ENCODE measurements at places on chromosomes 16 and 17.

DNA sequence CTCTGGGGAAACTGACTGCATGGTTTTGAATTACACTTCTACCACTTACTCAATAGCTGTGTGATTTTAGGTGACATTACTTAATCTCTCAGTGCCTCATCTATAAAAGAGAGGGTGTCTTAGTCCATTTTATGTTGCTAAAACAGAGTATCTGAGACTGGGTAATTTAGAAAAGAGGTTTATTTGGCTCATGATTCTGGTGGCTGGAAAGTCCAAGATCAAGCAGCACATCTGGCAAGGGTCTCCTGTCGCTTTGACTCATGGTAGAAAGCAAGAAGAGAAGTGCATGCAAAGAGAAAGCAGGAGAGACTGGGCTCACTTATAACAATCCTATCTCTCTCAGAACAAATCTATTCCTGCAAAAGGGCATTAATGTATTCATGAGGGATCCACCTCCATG, 132.4 kb upstream of the IRX5 start:
- no peak for DNase-seq

DNA sequence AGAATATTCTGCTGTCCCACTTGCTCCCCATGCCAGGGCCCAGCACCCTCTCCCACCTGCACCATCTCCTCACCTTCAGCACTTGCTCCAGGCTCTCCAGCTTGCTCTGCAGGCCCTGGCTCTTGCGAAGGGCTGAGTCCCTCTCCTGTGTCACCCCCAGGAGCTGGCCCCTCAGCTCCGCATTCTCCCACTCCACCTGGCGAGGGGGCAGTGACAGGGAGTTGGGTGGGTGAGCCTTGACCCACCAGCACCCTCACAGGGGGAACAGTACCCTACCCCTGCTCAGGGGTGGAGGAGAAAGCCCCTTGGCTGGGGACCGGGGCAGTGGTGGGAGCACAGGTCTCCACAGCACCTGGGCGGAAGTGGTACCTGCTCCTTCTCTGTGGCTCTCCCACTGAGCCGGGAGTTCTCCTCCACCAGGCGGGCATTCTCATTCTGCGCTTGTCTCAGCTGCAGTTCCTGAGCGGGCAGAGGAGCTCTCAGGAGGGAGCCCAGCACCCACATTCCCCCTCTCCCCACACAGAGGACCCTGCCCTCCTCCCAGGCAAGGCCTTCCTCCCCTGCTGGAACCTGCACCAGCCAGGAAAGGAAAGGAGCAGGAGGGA, 5.9 kb downstream of the TSPOAP1 start:
- DNase-seq: no peak

DNA sequence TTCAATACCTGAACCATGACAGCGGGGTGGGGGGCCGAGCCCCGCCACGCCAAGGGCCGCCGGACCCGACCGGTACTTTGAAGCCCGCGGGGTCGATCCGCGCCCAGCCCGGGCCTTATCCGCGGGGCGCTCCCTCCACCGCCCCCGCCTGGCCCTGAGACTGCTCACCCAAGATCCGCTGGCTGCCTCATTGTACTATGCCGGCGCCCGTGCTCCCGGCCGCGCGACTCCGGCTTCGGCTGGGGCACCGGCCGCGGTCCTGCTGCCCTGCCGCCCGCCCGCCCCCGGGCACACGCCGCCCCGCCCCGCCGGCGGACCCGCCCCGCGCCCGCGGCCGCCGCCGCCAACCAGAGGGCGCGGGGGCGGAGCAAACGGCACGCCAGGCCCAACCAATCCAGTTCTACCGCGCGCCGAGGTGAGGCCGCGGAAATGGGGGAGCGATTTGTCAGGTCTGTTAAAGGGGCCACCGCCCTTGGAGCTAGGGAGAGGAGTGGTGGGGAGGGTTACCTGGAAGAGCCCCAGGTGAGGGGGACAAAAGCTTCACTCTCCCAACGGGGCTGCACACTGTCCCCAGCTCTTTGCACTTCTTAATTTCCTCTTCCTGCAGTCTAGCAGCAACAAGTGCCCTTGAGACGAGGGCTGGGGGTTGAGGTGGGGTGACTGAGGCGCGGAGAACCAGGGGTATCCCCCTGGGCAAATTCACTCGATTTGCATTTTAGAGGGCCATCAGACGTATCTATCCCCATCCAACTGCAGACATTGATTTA, at the start of gene TEX2:
Gene TEX2, minus strand, starts transcription at position 261 of the 767 bp plus-strand sequence. CDS start 49,043 bp downstream, outside the sequence.
- peak; percentile 78 for DNase-seq

- no peak for DNase-seq
Observed at GRCh38 chr16:52265446-52265861, 281.5 kb downstream of the TOX3 start.

GRCh38 chr16:85072947-85073346, 39.3 kb downstream of the CIBAR2 start:
- no peak for DNase-seq

DNA sequence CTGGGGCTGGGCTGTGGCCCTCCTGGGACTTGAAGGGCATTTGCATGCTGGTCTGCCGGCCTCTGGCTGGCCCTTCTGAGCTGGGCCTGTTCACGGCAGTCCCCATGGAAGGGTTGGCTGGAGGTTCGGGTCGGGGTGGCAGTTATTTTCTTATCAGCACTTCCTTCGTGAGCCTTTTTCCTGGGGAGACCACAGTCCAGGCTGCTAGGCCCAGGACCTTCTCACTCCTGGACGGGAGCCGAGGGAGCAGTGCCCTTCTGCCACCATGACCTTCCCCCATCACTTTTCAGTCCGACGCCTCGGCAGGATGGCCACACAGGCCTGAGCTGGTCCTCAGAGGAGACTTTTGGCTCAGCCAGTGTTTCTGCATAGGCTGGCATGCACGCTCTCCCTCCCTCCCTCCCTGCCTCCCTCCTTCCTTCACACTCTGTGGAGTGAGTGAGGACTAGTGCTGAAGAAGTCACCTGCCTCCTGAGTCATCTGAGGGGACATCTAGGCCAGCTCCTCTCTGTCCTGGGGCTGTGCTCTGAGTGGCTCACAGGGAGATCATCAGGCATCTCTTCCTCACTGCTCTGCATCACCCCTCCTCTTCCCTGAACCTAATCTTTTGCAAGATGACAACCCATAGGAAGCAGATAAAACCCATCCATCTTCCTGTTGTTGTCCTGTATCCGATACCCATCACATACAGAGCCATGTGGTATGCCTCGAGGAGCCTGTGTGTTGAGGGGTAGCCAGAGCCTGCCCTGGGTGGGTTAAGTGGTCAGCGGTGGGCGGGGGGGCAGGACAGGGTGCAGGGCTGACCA, 109.7 kb downstream of the RAP1GAP2 start:
- DNase-seq: no peak

- DNase-seq: no peak
Observed at GRCh38 chr16:1991588-1991947, 1.8 kb downstream of the SYNGR3 start.

- DNase-seq: no peak
Observed at GRCh38 chr16:84618581-84619460, 943 bp upstream of the COTL1 start.

GRCh38 chr16:56673921-56674320, 4.3 kb downstream of the MT1H start:
- DNase-seq: peak; percentile 8

- no peak for DNase-seq
Observed at GRCh38 chr16:49834531-49835151, 21.3 kb downstream of the ZNF423 start.

- no peak for DNase-seq
Observed at GRCh38 chr16:31452631-31453106, 6.6 kb upstream of the ARMC5 start.

GRCh38 chr17:80759377-80759673, 214.7 kb downstream of the RPTOR start:
- DNase-seq: no peak

- DNase-seq: no peak
Observed at GRCh38 chr16:81574168-81574567, 129.6 kb downstream of the CMIP start.

DNA sequence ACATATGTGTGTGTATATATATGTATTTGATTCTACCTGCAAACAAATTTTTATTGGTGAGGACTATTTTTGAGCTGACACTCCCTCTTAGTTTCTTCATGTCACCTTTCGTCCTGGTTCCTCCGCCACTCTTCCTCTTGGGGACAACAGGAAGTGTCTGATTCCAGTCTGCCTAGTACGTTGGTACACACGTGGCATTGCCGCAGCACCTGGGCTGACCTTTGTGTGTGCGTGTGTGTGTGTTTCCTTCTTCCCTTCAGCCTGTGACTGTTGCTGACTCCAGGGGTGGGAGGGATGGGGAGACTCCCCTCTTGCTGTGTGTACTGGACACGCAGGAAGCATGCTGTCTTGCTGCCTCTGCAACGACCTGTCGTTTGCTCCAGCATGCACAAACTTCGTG, 29.4 kb upstream of the CACNG5 start:
- no peak for DNase-seq

DNA sequence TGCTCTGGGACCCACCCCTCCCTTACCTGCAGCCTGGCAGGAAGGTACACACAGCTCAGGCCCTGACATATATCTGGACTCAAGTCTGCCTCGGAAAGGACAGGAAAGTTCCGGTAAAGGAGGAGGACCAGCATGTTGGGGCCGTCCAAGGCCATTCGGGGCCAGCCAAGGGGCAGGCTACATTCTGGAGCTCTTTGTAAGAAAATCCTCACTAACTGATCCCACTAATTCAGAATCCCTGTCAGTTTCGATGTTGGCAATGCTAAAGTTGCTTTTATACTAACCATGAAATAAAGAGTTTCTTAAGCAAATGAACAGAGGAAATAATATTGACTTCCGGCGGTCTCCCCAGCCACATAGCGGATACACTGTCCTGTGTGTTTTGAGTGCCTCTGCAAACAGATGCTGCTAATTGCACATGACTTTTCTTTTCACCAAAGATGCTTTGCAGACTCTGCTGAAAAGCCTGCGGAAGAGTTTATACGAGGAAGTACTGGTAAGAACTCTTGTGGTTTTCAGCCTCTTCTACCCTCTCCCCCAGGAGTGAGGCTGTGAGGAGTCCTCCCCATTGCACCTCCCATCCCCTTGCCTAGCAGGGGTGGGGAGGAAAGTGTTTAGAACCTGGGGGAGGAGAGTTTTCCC, 54.8 kb downstream of the PLXDC1 start:
- DNase-seq: peak; percentile 27

- DNase-seq: no peak
Observed at GRCh38 chr16:22425036-22425801, 50.8 kb upstream of the CDR2 start.

GRCh38 chr16:68884401-68884800, 41.1 kb downstream of the TANGO6 start:
- DNase-seq: no peak

DNA sequence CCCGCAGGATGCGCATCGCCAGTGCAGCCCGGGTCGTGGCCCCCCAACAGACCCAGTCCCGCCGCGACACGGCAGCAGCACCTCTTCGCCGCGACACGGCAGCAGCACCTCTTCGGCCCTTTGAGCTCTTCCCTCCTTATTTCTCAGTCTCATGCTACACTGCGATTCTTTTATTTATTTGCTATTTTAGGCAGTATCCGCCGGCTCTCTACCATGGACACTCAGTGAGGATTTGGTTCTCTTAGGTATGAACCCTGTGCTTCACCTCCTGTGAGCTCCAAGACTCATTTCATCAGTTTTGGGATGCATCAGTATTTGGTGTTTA, 8.3 kb upstream of the MAP2K3 start:
- DNase-seq: no peak
